ENCODE measurements at places on chromosomes 3 and 15.

DNA sequence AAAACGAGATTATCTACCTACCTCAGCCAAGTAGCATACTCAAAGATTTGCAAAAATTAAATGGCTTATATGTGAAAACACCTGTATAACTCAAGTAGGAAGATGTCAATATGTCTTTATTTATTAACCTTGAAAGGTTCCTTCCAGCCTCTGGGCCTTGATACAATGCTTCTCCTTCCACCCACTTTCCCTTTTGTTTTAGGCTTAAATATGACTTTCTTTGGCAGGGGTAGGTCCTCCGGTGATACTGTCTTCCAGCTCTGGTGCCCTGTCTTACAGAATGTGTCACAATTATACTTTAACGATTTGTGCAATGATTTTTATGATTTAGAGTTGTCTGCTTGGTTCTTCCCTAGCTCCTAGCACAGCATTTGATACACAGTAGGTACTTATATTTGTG lies 4.1 kb downstream of the LINS1 start:
- no peak for DNase-seq

DNA sequence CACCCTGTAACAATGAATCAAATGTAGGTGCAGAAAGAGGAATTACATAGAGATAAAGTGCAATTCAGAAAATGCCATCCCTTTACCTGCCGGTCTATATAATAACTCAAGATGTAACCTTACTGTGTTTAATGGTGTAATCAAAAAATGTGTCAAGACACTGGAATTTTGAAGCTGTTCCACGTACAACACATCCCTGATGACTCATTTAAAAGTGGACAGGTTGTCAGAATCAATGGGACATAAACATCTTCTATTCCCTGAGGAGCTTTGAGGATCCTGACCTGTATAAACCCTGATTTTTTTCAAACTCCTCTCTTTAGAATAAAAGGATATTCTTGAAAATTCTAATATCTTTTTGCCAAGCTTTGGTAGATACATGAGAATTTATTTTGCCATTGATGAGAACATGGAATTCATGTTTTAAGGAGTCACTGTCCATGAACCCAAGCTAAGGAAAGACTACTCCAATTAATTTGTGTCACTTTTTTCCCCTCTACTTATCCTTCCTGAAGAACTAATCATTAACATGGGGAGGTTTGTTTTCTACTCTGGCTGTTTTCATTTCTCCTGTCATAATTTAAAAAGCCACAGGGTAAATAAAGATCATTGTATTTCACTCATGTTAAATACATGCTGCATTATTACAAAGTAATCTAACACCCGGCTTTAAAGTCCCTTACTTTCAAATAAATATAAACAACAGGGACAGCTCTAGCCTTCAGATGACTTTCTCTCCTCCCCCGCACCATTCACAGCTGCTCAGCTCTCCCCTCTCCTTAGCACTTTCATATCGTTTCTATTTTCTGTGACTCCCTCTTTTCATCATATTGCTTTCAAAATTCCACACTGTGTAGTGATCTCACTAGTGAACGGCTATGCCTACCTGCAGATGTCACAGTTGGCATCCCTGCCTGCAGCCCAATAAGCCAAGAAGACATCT lies 138.3 kb downstream of the TAFA4 start:
- no peak for DNase-seq

DNA sequence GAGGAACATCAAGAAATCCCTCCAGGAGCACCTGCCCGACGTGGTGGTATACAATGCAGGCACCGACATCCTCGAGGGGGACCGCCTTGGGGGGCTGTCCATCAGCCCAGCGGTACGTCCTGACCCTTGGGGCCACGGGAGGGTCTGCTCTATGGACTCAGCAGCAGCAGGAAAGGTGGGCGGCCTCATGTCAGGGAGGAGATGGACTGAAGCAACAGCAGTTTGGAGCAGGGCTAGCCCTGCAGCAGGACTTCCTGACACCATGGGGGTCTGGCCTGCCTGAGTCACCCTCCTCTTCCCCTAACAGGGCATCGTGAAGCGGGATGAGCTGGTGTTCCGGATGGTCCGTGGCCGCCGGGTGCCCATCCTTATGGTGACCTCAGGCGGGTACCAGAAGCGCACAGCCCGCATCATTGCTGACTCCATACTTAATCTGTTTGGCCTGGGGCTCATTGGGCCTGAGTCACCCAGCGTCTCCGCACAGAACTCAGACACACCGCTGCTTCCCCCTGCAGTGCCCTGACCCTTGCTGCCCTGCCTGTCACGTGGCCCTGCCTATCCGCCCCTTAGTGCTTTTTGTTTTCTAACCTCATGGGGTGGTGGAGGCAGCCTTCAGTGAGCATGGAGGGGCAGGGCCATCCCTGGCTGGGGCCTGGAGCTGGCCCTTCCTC lies 24.2 kb downstream of the HDAC11 start:
- no peak for DNase-seq

- DNase-seq, result no peak
Measured at GRCh38 chr15:85597155-85597815, 197.4 kb downstream of the KLHL25 start.

- no peak for DNase-seq
Measured at GRCh38 chr3:126245811-126246727, 65.7 kb upstream of the ALDH1L1 start.

DNA sequence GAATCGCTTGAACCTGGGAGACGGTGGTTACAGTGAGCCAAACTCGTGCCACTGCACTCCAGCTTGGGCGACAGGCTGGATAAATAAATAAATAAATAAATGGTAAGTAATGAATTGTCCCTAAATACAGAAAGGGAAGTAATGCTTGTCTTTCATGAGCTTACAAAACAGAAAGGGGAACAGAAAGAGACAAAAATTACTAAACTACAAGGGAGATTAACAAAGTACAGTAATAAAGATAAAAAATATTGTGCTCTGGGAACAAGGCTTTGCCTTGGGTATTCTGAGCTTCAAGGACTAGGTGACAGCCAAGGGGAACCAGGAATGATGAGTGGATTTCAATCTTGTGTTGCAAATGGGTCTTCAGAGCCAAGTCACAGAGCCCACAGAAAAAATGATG lies 9.2 kb upstream of the HLTF start:
- no peak for DNase-seq

DNA sequence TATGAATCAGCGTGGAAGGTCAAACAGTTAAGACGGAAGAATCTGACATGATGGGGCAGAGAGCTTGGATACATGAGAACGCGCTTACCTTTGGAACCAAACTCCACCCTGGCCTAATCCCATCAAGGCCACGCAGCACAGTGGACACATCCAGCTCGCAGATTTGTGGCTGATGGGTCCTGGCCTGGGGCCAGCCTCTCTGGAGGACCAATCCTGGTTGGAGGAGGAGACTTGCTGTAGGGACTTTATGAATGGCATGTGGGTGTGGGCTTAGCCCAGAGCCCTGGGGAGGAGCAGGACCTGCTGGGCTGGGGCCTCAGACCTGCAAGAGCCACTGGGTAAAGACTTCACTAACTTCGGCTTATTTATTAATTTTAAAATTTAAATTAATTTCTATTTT lies 73.4 kb upstream of the ANKRD34C start:
- no peak for DNase-seq

- DNase-seq, result no peak
Measured at GRCh38 chr3:147360646-147361453, 45.5 kb downstream of the ZIC4 start.

- no peak for DNase-seq
Measured at GRCh38 chr15:67611370-67612369, 69.2 kb downstream of the MAP2K5 start.

GRCh38 chr3:129016356-129016719 lies 15.2 kb downstream of the EFCC1 start:
- DNase-seq, result no peak

DNA sequence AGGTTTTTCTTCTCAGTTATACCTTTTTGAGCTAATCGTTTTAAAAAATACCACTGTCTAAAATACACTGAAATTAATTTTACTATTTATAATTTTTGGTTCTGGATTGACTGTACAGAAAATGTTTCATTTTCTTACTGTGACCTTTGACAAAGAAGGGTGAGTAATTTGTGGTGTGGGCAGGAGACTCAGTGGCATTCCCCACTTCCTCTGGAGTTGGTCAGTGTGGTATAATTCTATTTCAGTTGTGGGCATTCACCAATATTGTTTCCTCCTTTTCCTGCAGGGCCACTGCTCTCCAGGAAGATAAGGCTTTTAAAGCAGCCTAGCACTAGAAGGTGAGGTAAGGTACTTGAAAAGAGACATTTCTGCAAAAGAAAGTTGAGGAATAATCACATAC lies 6.5 kb downstream of the DAG1 start:
- DNase-seq, result no peak

- DNase-seq, result no peak
Measured at GRCh38 chr3:46065294-46065705, 38.0 kb upstream of the XCR1 start.

DNA sequence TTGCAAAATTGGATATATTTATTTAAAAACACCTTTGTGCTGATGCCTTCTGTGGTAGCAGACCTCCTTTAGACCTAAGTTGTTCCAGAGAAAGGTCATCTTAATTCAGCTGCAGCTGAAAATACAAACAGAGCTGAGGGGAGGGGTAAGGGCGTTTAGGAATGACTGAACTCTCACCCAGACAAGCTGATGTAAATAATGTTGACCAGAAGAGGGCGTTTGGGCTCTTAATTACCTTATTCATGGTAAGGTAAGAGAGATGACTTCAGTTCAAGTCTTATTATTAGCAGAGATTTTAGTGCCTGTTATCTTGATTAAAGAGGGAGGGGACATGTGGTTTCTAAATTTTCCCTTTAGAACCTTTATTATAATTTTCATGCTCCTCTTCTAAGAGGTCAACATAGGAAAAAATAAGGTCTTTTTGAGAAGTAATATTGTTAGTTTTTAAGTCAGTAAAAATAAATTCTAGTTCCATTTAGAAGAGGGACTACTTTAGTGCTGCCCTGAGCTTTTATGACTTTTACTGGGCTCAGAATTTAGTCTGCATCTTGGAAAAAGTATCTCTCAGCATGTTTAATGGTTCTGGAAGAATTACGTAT lies 46.3 kb downstream of the GPR171 start:
- no peak for DNase-seq

GRCh38 chr15:63020759-63021430 lies 21.7 kb upstream of the TPM1 start:
- DNase-seq, result no peak

- DNase-seq, result no peak
Measured at GRCh38 chr3:44981220-44981619, 5.2 kb downstream of the EXOSC7 start.

- no peak for DNase-seq
Measured at GRCh38 chr3:97823046-97824004, 1.5 kb downstream of the CRYBG3 start.

- DNase-seq, result no peak
Measured at GRCh38 chr3:17412950-17413530, 329.4 kb downstream of the TBC1D5 start.
